ENCODE measurements at places on chromosomes 2 and 18. TPM values are rescaled to one million over a fixed set of nuclear protein-coding genes. Genes with fewer than 3 reads are reported as not detected.
A peak's percentile ranks its signal among the peaks of the same experiment; 100 is the strongest.

DNA sequence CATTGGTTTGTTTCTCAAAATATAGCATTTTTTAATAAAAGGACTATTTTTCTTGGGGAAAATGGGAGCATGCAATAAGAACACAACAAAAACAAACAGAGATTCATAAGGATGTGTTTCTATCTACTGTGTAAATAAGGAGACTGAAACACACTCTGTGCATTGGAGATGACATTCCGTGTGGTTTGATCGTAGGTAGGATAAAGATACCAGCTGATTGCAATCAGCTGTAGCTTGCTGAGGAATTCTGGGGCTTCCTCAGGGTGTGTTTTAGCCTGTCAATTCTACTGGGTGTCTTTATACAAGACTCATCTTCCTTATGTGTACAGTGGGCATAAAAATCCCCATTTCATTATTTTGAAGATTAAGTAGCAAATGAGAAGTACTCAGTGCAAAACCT lies 591.6 kb downstream of the DSC3 start:
- DNase-seq, result no peak

DNA sequence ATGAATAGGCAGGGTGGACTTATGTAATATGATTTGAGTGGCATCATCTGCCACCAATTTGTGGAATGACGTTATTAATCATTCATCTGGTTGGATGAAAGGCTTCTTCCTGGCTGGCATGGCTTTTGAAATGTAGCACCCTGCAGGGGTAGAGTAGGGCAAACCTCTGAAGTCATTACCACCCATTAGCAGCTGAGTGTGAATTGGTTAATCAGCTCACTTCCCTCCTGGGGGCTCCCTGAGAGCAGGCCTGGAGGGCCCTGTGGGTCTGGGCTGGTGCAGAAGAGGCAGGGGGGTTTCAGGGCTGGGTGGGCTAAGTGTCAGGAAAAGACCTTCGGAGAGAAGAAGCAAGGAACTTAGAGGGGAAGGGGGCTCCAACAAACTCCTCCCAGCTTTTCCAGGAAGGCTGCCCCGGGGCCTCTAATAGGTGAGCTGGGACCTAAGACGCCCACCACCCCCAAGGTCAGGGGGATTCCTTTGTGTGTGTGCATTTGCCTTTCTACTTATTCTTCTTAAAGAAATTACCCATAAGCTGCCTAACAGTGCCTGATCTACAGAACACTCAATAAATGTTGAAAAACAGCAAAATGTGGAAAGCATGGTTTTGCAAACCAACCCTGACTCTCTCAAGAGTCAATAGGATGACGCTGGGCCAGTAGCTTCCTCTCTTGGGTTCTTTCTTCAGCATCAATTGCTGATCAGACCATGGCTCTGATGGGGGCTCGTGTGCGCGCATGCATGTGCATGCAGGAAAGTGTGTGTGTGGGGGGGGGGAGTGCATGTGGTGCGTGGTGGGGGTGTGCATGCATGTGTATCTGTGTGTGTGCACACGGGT lies 49.7 kb upstream of the ZNF516 start:
- no peak for DNase-seq

The CAPN13 gene
- total RNA-seq, result 3.3 TPM

GRCh38 chr2:162256591-162256991 lies 13.3 kb upstream of the FAP start:
- no peak for DNase-seq

DNA sequence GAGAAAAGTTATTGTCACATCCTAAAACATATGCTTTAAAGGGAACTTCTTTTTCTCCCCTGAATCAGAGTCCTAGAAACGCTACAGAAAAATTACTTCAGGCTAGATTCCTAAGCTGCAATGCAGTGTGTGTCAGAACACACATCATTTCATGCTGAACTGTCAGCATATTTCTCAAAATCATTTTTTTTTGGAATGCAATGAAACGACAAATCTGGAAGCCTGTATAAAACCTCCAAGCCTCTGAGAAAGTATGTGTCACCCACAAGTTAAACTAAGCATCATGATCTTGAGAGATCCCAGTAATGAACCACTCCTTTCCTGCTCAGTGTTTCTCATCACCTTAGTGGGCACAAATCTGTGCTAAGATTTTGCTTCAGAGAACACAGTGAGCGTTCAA lies 276.2 kb downstream of the ZNF521 start:
- no peak for DNase-seq

DNA sequence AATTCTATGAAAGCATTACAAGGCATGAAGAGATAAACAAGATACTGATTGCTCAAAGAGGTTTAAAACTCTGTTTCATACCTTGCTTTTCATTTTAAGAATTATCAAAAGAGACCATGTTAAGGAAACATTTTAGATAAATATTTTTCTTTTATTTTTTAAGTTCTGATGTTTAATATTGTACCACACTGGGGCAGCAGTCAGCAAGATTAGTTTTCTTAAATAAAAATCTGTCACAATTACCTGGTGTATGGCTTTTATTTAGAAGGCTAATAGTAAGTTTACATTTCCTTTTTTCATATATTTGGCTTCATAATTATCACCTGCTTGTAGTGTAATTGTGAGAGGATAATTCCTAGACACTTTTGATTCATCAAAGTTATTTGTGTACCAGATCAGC lies 46.4 kb downstream of the ZNF804A start:
- no peak for DNase-seq

- DNase-seq, result no peak
Measured at GRCh38 chr18:55878224-55878623, 290.2 kb upstream of the TCF4 start.

GRCh38 chr2:233928594-233929351 lies 11.6 kb downstream of the TRPM8 start:
- DNase-seq, result peak; percentile 35

DNA sequence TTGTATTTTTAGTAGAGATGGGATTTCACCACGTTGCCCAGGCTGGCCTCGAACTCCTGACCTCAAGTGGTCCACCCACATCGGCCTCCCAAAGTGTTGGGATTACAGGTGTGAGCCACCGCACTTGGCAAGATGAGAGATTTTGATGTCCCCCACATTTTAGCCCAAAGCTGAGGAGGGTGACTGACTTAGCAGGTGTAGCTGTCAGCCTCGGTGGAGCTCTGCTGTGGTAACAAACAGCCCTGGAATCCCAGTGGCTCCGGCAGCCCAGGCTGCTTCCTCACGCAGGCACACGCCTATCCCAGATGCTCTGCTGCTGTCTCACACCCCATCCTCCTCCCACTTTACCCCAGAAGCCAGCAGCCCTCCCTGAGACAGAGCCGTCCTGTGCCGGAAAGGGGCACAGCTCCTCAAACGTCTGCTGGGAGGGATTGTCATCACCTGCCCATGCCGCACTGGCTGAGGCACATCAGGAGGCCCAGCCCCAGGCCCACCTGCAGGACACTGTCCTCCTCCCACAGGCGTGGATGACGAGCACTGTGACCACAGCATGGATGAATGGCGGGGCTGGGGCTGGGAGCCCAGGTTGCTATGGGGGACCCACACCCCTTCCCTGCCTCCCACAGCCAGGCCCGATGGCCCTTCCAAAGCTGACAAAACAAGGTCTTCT lies 10.6 kb upstream of the BOK start:
- no peak for DNase-seq

DNA sequence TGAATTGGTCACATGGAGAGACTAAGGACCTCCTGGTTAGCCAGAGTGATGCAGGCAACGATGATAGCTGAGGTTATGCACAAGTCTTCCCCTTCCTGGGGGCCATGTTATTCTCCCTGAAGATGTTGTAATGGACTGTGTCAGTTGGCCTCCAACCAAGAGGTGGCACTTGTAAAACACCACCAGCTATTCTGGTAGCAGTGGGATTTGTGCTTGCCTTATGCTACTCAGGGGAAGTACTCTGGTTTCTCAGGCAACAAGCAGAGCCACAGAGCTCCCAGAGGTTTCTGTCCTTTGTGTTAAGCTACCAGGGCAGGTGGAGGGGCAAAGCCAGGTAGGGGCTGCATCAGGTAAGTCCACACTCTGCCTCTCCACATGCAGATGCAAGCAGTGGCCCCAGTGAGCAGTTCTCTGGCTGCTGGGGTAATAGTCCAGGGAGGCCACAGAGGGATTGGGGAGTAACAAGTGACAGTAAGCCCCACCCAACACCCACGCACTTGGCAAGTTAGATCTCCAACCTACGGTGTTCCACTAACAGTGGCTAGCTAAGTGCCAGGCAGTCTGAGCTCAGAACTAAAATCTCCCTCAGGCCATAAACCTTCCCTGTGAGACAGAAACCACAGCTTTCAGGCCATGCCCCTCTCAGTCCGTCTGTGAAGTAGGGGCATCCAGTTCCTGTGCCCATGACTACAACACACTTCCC lies 99.7 kb downstream of the RND3 start:
- DNase-seq, result no peak

GRCh38 chr2:121748202-121748601 lies 7.2 kb upstream of the TSN start:
- no peak for DNase-seq

GRCh38 chr18:70455731-70456130 lies 166.9 kb downstream of the SOCS6 start:
- no peak for DNase-seq

The NAT8 gene
- total RNA-seq, result not detected

The PCBP1 gene
- total RNA-seq, result 319 TPM

DNA sequence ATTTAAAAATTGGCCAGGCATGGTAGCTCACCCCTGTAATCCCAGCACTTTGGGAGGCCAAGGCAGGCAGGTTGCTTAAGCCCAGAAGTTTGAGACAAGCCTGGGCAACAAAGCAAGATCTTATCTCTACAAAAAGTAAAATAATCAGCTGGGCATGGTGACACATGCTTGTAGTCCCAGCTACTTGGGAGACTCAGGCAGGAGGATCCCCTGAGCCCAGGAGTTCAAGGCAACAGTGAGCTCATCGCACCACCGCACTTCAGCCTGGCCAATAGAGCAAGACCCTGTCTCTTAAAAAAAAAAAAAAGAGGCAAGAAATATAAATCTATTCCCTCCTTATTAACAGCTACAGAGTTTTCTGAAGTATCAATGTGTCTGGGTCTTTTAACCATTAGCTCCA lies 51.9 kb downstream of the ESCO1 start:
- DNase-seq, result no peak

DNA sequence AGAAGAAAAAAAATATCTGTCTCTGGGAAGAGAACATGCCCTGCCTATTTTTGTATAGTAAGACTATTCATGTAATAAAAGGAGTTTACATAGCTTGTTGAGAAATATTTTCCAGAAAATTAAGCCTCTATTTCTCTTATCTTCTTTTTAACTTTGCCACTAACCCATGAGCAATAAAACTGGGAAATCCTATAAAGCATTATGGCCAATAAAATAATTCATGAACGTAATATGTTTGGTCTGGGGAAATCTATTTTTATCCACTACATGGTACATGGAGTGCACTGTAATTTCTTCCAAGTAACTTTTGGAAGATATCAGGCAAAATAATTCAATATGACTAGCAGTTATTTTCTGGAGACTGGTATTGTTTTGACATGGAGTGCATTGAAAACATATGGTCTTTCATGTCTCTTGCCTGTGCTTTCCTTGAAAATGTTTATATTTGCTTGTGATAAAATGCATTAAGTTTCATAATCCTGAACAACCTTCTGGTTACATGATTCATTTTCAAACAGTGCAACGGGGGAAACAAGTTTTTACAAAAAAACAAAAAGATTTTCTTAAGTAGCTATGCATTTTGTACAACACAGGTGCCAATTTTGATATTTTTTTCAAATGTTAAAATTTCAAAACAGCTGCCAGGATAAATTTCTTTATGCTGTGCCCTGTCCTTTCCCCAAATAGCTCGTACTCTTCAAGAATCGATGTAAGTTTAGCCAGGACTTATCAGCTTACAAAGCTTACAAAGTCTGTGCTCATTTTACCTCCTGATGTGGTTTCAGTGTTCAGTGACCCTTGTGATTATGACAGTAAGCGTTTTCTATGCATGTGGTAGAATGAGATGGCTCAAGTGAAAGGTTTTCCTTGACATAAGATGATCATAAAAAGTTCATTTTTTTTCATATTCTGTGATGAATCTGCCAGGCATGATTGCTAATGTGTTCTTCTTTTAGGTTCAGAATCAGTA lies 194.5 kb downstream of the UBE2E3 start:
- no peak for DNase-seq

- DNase-seq, result peak; percentile 75
Measured at GRCh38 chr2:149330127-149331022, at the start of gene LYPD6. Gene LYPD6 (plus strand): TSS chr2:149330587. CDS start chr2:149437709, 107,122 bp downstream.

DNA sequence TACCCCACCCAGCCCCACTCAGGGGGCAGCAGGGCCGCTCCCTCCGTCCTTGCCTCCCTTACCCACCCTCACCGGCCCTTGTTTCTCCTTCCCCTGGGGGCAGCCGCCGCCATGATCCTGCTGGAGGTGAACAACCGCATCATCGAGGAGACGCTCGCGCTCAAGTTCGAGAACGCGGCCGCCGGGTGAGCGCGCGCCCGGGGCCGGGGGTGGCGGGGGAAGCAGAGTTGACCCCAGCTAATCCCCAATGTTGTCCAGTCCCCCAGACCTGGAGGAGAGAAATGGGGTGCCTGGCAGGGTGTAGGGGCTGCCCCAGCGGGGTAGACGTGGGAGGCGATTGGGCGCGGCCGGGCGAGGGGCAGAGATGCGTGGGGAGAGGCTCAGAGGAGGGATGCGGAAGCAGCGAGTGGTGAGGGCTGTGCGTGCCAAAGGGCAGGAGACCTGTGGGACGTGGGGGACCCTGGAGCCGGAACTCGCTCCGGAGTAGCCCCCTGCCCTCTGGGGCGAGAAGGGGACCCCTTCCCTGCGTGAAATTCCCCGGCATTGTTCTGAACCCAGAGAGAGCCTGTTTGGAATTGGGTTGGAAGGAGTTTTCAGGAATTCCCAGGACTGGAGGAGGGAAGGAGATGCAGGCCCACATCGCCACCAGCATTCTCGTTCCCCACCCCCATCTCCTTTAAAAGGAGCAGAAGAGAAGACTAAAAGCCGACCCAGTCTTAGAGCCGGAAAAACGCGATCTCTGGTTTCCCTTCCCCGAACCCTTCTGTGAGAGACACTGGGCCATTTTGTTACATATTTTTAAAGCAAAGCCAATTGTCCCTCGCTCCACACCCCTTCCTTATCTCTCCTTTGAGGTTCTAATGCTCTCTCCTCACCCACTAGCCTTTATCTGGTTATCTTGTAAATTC lies 625 bp downstream of the ARPC2 start:
- peak; percentile 61 for DNase-seq

DNA sequence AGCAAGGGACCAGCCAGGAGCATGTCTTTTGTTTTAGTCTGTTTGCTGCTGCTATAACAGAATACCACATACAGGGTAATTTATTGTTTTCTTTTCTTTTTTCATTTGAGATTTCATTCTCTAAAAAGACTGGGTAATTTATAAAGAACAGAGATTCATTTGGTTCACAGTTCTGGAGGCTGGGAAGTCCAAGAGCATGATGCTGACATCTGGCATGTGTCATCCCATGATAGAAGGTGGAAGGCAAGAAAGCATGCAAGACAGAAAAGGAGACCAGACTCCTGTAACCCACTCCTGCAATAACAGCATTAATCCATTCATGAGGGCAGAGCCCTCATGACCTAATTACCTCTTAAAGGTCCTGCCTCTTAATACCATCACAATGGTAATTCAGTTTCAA lies 14.8 kb downstream of the SGO2 start:
- no peak for DNase-seq

GRCh38 chr2:205700331-205701132 lies 18.2 kb downstream of the NRP2 start:
- DNase-seq, result peak; percentile 43
